ENCODE measurements at places on chromosomes 7 and 10. TPM values are rescaled to one million over a fixed set of nuclear protein-coding genes. Genes with fewer than 3 reads are reported as not detected.

Gene ADAMTS14
- not detected for total RNA-seq

Gene GPC2
- total RNA-seq, result 61.0 TPM

Gene A1CF
- total RNA-seq, result not detected

Gene GPR158
- total RNA-seq, result 0.09 TPM

- DNase-seq, result no peak
These were observed 12.1 kb upstream of the LAMB1 start for GRCh38 chr7:108014747-108015682.

- DNase-seq, result peak; percentile 57
These were observed 58.3 kb downstream of the MMRN2 start for GRCh38 chr10:86899132-86899531.

GRCh38 chr10:96298362-96298761, 5.9 kb upstream of the DNTT start:
- DNase-seq, result no peak

DNA sequence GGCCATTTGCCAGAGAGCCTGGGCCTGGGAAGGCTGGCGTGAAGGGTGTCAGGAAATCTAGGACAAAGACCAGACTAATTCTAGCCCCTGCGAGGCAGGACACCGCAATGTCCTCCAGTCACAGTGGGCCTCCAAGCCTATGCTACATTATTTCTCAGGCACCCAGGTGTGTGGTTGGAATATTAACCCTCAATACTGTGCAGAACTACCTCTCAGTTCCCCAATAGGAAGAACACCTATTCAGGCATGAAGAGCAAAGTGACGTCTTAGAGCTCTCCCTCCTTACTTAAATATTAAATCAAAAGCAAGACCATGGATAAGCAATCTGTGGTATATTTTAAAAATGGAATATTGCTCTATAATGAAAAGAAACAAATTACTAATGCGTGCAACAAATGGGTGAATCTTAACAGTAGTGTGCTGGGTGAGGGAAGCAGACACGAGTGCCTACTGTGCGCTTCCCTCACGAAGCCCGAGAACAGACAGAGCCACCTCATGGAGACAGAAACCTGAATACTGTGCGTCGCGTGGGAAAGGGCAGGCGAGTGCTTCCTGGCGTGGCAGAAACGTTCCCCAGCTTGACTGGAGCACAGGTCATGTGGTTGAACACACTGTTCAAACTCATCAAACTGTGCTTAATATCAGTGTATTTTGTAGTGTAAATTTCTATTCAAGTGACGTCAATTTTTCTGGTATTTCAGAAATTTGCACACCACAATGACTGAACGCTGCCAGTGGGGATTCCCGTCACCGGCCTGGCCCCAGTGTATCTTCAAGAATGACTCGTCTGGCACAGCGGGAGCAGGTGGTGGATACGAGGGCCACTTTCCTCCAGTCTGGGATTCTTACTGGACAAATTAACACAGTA, 15.5 kb upstream of the PTPRN2 start:
- DNase-seq, result no peak

DNA sequence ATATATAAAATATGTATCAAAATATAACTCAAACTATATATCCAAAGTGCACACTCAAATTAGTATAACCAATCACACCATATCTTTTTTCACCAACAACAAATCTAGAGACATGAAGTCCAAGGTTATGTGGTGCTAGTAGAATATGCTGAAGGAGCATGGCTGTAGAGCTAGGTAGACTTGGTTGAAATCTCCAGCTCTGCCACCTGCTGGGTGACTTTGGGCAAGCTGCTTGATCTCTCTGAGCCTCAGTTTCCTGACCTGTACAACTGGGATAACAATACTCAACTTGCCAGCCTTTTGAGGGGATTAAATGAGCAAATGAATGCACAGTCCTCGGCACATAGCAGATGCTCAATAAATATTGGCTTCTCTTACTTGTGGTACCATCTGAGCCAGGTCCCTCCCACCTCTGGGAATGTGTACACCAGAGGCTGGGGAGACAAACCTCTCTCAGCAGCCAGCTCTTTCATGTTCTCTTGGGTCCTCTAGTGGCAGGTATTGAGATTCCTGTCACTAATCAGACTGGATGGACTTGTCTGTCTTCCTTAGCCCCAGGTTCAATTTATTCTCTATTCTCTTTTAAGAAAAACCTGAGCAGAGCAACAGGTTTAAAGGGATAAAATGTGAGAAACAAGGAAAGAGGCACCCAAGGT, 94.3 kb upstream of the PDE1C start:
- peak; percentile 71 for DNase-seq

- no peak for DNase-seq
These were observed 77.2 kb downstream of the NEUROD6 start for GRCh38 chr7:31263338-31263737.

DNA sequence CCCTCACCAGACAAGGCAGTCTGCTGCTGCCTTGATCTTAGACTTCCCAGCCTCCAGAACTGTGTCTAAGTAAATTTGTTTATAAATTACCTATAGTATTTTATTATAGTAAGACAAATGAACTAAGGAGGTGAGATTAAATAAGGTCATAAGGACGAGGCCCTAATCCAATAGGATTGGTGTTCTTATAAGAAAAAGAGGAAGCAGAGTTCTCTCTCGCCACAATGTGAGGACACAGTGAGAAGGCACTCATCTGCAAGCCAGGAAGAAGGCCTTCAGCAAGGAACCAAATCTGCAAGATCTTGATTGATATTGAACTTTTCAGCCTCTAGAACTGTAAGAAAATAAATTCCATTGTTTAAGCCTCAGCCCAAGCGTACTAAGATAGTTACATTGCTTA, 6.1 kb upstream of the ZNF438 start:
- DNase-seq, result no peak

- DNase-seq, result peak; percentile 70
These were observed 337.7 kb upstream of the NPVF start for GRCh38 chr7:25565949-25566348.

DNA sequence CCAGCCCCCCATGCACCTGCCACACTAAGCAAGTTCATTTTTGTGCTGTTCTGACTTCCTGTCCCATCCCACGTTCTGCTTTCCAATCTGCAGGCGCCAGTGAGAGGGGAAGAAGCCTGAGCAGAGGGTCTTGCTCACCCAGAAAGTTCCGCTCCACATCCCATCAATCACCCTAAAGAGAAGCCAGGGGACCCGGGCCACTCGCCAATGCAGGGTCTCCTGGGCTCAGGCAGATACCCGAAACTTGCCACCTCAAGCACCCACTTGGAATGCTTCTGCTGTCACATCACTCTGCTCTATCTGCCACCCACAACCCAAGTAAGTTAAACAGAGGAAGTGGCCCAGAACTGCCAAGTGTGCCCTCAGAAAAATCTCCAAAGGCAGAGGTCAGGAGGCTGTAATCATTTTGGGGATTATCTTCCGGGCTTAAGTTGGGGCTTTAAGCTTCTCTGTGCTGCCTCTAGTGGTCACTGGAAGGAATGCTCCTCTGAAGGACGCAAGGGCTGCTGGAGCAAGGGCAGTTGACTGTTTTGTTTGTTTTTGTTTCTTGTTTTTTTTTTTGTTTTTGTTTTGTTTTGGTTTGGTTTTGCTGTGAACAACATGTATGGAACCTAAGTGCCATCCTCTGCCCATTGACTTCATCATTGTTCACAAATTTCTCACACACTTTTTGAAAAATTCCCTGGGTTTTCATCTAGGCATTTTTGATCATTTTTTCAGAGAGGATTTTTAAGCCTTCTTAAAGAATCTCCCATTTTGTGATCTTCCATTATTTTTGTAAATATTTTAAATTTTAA, 25.5 kb downstream of the PRR15 start:
- DNase-seq, result peak; percentile 84

- DNase-seq, result no peak
These were observed 19.3 kb downstream of the FOXI2 start for GRCh38 chr10:127756264-127756663.

DNA sequence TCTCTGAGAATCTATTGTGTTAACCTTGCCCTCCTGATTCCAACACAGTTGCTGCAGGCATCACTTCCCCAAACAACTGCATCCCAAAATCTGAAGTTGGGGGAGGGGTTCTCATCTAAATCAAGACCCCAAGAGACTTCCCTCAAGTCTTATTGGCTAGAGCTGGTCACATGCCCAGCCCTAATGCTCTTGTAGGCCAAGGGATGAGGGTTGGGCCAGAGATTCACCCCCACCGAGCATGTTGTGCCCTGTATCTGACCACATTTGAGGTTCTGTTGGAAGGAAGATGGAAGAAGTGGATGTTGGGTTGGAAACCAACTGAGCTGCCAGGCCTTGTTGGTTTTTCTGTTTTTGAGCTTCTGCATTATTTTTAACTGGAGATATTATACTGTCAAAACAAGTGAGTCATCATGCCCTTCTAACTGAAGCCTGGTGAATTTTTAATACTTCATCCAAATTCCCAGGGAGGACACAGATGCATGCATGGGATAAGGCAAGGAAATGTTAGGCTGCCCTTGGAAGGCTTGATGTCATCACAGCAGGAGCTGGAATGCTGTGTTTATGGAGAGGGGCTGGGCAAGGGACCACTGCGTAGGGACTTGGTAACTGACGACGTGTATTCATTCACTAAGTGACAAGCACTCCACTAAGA, 68.6 kb upstream of the CACUL1 start:
- DNase-seq, result no peak

DNA sequence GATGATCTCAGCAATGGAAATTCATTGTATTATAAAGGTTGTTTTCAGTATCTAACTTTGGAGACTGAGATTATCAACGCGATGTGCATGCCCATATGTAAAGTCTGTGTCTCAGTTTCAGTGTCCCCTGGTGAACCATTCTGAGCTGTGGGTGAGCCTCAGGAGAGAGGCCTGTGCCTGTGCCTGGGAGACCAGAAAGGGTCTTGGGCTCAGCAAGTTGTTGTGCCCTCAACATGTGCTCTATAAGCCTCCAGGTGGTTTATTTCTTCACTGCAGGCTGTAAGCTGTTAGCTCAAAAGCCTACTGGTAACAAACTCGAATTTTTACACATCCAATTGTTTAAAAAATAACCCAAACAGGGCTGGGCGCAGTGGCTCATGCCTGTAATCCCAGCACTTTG, 151.9 kb downstream of the PKD1L1 start:
- no peak for DNase-seq

DNA sequence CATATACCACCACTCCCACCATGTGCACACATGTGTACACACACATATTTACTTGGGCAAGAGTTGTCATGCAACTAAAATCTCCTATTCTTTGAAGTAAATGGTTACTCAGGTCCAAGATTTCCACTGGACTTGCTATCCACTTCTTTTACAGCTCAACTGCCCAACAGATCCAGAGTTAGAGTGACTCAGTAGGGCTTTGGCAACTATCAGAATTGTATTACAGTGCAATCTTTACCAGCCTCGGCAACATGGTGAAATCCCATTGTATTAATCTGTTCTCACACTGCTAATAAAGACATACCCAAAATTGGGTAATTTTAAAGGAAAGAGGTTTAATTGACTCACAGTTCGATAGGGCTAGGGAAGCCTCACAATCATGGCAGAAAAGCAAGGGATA, 51.9 kb upstream of the ABLIM1 start:
- DNase-seq, result no peak

- no peak for DNase-seq
These were observed 31.8 kb downstream of the TES start for GRCh38 chr7:116242178-116242577.

DNA sequence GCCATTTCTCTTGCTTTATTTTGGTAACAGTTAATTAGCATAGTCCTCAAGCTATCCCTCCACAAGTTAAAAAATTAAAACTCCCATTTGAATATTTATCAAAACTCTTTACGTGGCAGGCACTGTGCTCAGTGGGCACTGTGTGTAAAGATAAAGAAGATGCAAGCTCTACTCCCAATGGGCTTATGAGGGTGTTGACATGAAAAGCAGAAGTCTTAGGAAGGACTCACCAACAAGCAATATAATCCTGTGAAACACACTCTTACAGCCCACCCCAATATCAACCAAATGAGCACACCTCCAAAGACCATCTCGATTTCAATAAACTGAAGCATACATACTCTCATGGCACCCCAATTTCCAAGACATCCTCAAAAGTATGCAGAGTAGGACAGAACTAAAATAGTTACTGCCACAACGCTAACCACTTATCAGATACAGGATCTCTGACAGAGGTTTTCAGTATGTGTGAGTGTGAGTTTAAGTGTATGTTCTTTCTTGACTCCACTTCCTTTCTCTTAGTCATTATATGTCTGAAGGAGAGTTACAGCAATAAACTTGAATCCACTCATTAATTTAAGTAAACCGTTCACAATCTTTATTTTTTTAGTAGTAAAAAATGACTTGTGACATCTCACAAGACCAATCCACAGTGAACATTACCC, 120.0 kb downstream of the PDE1C start:
- DNase-seq, result no peak

GRCh38 chr7:94205529-94205928, 189.2 kb upstream of the COL1A2 start:
- DNase-seq, result no peak

GRCh38 chr7:69430384-69431021, 167.8 kb upstream of the AUTS2 start:
- peak; percentile 3 for DNase-seq

DNA sequence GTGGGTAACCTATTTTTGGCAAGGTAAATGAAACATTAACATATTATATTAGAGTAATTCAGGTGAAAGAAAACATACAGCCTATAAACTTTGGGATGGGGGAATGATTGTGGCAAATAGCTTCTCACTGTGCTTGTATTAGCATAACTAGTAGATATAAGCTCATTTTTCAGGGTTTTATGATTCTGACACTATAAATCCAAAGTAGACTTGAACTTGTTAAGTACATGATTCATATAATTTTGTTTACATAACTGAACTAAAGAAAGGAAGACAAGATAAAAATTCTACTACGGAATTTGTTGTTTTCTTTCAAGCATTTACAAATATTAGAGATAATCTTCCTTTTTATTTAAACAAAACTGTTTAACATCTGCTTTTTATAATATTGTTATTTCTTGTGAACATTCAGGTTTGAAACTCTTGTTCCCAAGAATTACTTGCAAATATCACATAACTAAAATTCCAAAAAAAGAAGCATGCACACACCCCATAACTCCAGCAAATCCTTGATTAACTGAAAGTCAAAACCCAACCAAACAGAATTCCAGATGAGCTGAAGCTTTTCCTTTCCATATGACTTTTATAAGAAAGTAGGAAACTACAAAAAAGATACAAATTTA, 142.3 kb downstream of the JAZF1 start:
- no peak for DNase-seq

DNA sequence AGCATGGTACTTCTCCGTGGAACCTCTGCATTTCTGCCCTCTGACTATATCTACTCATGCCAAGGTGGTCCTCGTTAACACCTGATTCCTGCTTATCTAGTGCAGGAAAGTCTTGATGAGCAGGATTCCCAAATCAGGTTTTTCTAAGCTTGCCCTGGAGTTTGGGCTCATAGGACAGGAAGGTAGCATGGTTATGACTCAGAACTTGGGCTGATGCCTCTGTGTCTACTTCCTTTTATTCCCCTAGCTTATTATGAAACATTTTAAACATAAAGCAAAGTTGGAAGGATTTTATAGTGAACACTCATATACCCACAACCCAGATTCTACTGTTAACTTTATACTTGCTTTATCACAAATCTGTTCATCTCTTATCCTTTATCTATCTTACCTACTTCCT, 5.6 kb downstream of the SUFU start:
- DNase-seq, result no peak

Data from neural progenitor cell (in vitro differentiated cells).